Stimulated activated CD4-positive, alpha-beta T cell treated with anti-CD3 and anti-CD28 coated beads, Interleukin-2, amount 100 ng/mL, for 24 hours (primary cell): ENCODE measurements at places on chromosomes 13 and 19.

DNA sequence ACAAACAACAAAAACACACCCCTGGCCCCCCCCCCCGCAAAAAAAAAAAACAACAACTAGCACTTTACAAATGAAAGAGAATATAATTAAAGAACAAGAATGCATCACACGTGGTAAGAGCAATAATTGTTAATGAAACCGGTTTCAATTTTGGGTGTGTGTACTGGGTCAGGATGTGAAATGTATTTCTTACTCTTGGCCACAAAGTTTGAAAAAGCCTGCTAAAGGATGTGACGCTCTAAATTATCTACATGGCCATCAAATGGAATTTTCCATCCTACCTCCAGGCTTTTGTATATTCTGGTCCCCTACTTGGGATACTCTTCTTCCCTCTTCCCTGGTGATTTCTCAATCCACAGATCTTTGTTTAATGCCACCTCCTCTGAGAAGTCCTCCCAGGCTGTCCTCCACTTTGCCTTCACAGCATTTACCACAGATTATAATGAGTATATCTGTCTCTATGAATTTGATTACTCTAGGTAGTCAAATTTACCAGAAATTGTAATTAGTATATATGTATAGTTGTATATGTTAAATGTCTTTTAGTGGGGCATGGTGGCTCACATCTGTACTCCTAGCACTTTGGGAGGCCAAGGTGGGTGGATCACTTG lies 2.1 kb downstream of the SARS2 start:
- no peak for DNase-seq

DNA sequence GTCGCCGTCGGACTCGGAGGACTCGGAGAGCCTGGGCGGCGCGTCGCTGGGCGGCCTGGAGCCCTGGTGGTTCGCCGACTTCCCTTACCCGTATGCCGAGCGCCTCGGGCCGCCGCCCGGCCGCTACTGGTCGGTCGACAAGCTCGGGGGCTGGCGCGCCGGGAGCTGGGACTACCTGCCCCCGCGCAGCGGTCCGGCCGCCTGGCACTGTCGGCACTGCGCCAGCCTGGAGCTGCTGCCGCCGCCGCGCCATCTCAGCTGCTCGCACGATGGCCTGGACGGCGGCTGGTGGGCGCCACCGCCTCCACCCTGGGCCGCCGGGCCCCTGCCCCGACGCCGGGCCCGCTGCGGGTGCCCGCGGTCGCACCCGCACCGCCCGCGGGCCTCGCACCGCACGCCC lies 2.5 kb upstream of the GRWD1 start:
- peak; percentile 25 for DNase-seq

- DNase-seq = no peak
Measured at GRCh38 chr19:29247051-29247450, 34.1 kb upstream of the UQCRFS1 start.

DNA sequence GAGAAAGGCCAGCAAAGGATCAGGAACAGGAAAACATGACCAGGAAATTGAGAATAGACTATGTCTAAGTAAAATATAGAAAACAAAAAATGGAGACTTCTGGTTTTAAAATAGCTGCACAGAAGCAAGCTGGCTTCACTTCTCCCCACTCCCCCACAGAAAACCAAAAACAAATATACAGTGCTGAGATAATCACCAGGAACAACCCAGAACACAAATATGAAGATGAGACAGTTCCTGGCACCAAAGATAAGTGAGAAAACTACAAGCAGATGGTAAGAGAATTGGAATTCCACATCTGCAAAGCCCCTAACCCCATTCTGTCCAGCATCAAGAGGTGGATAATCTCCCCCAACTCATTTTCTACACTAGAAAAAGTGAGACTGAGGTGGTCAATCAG lies 397.7 kb downstream of the SUCLA2 start:
- DNase-seq = no peak

- no peak for DNase-seq
Measured at GRCh38 chr19:18053576-18054219, 33.0 kb downstream of the IL12RB1 start.

DNA sequence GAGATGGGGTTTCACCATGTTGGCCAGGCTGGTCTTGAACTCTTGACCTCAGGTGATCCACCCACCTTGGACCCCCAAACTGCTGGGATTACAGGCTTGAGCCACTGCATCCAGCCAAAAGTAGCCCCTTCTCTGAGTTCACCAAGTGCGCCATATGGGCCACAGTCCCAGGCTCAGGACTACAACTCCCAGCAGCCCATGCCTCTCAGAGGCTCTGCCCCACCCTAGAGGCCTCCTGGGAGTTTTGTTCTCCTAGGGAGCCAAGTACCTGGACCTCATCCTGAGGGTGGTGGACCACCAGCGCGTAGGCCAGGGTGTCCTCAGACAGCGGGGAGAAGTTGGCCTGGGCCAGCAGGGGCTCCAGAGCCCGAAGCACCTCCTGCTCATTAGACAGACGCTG lies 18.8 kb downstream of the TMEM143 start:
- DNase-seq = no peak

DNA sequence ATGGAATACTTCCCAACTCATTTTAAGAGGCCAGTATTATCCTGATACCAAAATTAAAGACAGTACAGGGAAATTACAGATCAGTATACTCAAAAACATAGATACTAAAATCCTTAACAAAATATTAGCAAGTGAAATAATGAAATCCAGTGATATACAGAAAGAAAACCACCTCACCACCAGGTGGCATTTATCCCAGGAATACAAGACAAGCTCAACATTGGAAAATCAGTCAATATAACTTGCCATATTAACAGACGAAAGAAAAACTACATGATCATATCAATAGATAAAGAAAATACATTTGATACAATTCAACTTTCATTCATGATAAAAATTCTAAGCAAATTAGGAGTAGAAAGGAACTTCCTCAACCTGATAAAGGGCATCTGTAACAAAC lies 6.7 kb upstream of the GNA15 start:
- DNase-seq = no peak
